ENCODE measurements at places on chromosomes 7 and 10.

DNA sequence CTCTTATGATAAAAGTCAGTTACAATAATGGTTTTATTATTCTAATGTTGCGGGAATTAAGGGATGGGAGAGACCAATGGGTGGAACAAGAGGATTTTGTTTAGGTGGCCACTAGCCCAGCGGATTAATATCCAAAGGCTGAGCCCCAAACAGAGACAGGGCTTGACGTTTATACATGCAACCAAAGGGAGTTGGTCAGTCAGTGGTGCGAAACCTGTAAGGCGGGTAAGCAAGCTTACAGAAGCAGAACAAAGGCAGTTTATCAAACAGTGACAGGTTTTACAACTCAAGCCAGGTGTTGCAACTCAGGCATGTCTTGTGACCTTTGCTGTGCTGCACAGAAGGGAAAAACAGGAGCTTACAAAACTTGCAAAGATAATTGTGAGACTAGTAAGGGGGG, 622.9 kb upstream of the MBL2 start:
- DNase-seq = no peak

DNA sequence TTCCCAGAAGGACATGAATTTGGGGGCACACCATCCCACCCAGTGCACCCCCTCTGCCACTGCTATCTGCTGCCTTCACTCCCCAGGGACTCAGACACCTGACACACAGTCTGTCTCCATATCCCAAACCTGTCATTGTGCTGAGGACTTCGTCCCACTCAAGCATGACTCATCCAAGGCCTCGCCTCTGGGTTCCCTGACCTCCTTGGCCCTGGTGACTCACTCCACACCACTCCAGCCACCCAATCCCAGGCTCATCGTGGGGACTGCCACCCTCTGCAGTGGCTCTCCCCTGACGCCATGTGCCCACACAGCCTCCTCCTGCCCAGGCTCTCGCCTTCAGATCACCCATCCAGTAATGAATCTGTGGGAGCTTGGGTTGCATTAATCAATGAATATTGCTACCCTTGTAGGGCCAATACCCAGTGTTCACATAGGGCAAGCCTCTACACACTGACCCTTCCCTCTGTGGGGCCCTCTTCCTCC, 6.6 kb upstream of the INSIG1 start:
- DNase-seq = no peak

DNA sequence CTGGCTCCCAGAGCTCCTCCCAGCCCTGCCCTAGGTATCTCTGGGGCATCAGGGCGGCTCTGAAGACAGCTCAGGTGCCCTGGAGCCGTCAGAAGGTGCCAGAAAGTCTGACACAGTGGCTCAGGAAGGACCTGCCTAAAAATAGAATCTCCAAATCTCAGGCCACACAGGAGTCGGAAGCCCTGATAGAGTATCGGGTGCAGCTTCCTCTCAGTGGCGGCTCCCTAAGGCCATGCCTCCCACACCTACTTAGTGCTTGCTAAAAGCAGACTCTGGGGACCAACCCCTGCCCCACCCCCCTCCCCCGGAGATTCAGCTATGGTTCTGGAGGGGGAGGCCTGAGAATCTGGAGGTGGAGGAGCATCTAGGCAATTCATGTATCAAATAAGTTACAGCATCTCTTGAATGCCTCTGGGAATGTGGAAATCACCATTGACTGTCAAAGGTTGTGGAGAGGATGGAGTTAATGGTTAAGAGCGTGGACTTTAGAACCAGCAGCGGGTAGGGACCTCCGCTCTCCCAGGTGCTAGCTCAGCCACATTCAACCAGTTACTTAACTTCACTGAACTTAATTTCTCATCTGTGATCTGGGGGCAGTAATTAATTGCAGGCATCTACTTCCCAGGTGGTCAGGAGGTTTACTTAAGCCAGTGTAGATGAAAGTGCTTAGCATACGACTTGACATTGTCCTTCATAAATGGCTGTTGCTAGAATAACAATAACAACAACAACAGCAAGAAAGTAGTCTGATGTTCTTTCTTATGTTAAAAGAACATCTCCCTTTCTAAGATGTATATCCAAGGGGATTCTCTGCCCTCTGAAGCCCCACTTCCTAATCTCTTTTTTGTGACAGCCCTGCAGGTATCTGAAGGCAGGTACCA, 38.6 kb upstream of the MXI1 start:
- no peak for DNase-seq

DNA sequence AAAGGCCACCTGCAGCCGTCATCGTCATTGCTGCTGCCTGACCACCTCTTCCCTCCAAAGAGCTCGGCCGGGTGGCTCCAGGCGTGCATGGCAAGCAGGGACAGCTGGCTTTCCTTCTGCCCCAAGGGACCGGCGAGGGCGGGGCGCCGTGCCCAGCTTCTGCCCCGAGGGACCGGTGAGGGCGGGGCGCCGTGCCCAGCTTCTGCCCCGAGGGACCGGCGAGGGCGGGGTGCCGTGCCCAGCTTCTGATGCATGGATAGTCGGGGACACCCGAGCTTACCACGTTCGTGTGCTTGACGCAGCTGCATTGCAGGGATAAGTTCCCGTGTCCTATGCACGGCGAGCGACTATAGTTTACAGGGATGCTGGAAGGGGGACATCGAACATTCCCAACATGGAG, 27.0 kb downstream of the CFAP46 start:
- DNase-seq = no peak

- DNase-seq = no peak
Observed at GRCh38 chr7:158531661-158532060, 56.0 kb downstream of the PTPRN2 start.

DNA sequence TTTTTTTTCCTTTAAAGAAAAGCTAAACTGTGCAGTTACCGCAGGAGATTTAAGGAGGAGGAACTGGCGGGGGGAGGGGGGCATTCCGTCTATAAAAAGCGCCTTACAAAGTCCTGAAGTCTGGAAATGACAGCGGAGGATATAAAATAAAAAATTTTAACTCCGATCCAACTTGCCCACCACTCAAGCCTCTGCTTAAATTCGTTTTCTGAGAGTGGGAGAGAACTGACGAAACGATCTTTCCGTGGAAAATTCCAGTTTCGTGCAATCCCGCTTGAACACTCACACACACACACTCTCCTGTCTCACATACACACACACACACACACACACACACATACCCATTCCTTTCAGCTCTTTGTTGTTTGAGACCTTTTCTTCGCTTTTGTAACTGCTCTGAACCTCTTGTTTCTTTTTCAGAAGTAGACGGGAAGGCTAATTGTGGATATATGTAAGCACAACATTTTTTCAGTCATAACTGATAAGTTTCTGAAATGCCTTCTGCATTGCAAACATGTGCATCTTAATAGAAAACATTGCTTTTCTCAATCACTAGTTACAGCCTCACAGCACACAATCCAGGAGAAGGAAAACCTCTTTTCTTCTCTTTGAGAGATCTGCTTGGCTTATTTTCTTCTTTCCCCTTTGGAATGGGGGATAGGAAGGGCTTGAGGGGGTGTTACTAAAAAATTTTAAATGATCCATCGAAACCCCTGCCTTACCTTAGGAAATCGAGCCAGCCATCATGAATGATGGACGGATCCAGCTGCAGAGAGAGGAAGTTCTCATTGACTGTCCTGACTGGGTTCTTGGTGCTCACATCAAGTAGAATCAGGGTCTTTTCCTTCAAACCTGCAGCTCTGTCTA, 628 bp downstream of the HPSE2 start:
- DNase-seq = no peak

- no peak for DNase-seq
Observed at GRCh38 chr10:42952349-42952748, 124.5 kb upstream of the RET start.

GRCh38 chr7:141511676-141512396, 39.4 kb upstream of the AGK start:
- no peak for DNase-seq

- no peak for DNase-seq
Observed at GRCh38 chr10:120701381-120701780, 149.8 kb upstream of the WDR11 start.
